Large intestine (tissue), 12 donors: ENCODE measurements at places on chromosomes 6 and 20. TPM values are rescaled to one million over a fixed set of nuclear protein-coding genes. Genes with fewer than 3 reads are reported as not detected.

The PKIG gene
- polyA plus RNA-seq = 46.5 TPM

The PRSS35 gene
- polyA plus RNA-seq = 9.0 TPM

The ENPP3 gene
- 43.7 TPM for polyA plus RNA-seq

The DEFB124 gene
- 0.21 TPM for polyA plus RNA-seq

The TINAG gene
- 23.7 TPM for polyA plus RNA-seq
